T-helper 2 cell (primary cell): ENCODE measurements at places on chromosomes 3 and 15.
A peak's percentile ranks its signal among the peaks of the same experiment; 100 is the strongest.

- no peak for DNase-seq
These were observed 230.7 kb upstream of the TPRG1 start for GRCh38 chr3:188941103-188941502.

DNA sequence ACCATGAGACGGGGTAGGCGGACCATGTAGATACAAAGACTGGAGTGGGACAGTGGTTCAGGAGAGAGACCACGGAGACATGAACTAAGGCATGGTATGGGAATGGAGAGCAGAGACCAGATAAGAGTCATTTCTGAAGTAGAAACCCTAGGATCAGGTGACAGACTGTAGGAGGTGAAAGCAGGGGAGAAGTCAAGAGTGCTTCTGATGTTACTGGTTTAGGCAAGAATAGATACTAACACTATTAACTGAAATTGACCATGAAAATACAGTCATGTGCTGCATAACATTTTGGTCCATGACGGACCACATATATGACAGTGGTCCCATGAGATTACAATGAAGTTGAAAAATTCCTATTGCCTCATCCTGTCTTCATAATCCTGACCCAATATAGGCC, 41.7 kb downstream of the RASGRP1 start:
- DNase-seq = no peak

- DNase-seq = peak; percentile 12
These were observed 41.3 kb downstream of the GLDN start for GRCh38 chr15:51382787-51383186.

GRCh38 chr3:71402911-71403310, 180.6 kb downstream of the FOXP1 start:
- no peak for DNase-seq

GRCh38 chr3:126540342-126540849, 16.4 kb downstream of the CHST13 start:
- peak; percentile 11 for DNase-seq
